ENCODE measurements at places on chromosomes 5 and 9. TPM values are rescaled to one million over a fixed set of nuclear protein-coding genes. Genes with fewer than 3 reads are reported as not detected.
A peak's percentile ranks its signal among the peaks of the same experiment; 100 is the strongest.

Gene TEX53
- total RNA-seq: not detected

Gene PRDM9
- not detected for total RNA-seq

Gene TRAF1
- 1.5 TPM for total RNA-seq

Gene GRXCR2
- not detected for total RNA-seq

Gene GLIPR2
- 7.9 TPM for total RNA-seq

Gene C9orf50
- total RNA-seq: not detected

DNA sequence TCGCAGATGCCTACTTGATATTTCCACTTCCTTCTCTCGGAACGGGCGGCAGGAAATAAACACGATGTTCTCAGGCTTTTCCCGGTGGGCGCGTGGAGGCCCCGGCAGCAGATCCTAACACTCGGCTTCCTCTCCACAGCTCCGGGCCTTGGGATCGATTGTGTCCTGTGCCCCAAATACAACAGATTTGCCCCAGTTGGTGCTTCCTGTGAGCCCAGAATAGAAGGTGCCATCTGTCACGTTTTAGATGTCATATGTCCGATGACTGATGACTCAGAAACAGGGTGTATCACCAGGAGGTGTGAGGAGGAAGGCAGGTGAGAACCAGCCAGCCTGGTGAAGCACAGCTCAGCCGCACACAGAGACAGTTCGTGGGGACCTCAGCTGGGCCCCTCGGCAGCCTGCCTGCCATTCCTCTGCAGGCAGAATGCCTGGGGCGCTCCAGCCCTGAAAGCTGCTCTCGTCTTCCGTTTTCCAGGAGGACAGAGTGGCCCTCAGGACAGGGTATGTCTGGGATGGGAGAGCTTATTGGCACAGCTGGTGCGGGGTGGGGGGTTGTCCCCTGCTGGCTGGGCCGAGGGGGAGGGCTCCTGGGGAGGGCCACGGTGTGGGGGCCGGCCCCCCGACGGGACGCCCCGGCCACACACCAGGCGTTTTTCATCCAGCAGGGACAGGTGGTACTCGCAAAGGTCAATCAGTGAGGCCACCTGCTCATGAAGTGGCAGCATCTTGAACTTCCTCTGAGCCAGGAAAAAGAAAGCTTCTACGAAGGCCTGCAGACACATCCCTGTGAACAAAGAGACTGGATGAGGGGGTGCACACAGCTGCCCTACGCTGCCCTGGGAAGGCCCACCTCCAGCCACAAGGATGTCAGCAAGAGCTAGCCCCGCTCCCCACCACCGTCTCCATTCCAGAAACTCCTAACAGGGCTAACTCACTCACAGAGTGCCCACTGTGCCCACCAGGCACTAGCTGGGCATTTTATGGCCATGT, 171.0 kb downstream of the DAB2IP start:
- DNase-seq: no peak

DNA sequence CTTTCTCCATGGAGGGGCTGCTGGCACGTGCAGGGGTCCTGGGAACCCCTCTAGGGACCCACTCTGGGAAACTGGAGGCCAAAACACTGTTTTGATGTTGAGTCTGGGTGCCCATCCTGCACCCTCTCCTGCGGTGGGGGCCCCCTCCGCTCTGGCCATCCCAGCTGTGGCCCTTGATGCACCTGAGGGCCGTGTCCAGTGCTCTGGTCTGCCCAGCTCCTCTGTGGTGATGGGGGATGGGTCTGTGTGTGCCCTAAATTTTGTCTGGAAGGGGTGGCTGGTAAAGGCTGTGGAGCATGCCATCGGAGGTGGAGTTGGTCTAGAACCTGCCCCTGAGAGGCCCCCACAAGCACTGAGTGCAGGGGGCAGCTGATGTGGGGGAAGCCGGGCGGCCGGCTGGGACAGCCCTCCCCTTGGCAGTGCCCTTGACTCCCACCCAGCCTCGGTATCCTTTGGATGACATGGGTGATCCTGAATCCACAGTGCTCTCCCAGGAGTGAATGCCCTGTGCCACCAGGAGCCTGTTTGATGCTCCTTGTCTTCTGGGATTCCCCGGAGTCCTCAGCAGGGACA, 26.3 kb downstream of the AHRR start:
- DNase-seq: no peak

DNA sequence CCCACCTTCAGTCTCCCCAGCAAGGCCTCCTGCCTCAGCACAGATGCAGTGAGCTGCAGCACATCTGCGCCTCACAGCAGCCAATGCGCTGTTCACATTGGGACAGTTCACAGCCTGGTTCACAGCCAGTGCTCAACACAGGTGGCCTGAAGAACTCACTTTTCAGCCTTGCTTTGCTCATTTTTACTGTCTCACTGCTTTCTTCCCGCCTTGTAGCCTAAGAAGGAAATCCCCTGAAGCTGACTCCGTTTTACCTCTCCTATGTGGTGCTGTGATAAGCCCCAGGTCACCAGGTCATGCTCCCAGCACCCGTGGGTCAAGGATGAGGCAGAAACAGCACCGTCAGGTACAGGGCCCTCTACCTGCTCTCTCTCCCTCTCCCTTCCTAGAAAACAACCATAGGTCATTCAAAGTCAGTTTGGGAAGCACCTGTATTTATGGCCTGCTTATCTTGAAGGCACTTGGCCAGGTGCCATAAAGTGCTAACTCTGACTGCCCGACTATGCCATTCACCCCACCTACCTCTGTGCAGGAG, 1.1 kb downstream of the GCNT4 start:
- no peak for DNase-seq

DNA sequence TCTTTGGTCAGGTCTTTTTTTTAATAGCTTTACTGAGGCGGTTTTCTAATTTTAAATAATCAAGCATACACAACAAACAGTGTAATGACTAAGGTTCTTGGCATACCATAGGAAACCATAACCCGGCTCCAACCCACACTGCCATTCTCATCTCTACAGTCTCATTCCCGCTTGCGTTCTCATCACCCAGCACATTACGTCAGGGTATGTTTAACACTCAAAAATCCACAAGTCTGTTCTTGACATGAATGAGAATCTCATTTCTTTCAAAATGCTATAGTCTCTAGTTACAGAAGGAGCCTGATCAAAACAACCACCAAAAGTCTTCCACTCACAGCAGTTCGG, 505 bp downstream of the C5orf34 start:
- no peak for DNase-seq

DNA sequence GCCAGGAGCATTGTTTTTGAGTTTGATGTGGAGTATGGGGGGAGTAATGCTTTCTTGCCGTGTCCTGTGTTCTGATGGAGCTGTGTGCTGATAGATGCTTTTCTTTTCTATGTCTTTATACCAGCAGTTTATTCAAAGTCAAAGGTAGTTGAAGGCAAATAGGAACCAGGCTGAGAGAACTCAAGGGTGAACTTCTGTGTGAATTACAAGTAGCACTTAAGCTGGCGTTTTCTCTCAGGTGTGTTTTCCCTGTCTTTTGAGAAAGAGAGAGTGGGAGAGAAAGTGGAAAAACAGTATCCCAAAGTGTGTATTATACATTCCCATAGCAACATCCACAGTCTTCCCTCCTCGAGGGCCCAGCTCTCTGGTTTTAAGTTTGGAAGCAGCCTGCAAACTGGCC, 1.5 kb downstream of the TNFAIP8 start:
- no peak for DNase-seq

DNA sequence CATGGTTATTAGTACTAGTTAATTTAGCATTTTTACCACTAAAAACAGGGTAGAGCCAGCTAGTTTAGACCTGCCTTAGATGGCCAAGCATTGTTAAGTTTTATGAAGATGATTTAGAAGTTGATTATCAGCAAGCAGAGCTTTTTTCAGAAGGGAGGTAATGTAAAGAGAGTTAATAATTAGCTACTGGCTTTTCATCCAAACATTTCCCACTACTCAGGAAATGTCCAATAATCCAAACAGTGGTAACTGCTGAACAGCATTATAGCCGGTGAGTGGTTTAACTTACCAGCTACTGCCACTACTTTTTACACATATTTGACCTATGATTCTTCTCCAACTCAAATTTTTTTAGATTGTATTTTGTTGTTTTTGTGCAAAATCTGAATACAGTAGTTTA, 1.7 kb downstream of the ITGA1 start:
- no peak for DNase-seq

DNA sequence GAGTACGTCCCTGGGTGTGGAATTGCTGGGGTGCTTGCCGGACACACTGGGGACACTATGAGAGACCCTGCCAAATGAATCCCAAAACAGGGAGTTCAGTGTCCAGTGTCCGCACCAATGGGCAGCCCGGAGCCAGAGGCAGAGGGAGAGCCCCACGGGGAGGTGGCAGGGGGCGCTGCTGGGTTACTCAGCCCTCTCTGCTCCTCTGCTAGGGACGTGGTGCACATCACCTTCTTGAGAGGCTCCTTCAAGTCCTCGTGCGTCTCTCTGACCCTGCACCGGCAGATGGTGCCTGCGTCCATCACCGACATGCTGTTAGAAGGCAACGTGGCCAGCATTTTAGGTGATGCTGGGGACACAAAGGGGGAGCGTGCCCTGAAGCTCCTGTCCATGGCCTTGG, 20.8 kb downstream of the STKLD1 start:
- no peak for DNase-seq

GRCh38 chr5:32600054-32600622, 14.8 kb downstream of the SUB1 start:
- DNase-seq: no peak

GRCh38 chr9:101029315-101030085, 973 bp downstream of the PLPPR1 start:
- no peak for DNase-seq

GRCh38 chr5:82862261-82862660, 214.9 kb downstream of the TMEM167A start:
- DNase-seq: no peak

GRCh38 chr9:87390361-87390760, 107.3 kb upstream of the DAPK1 start:
- DNase-seq: peak; percentile 13

GRCh38 chr9:69388596-69388995, 63.6 kb downstream of the ENTREP1 start:
- no peak for DNase-seq

GRCh38 chr5:5738797-5739489, 316.5 kb downstream of the ICE1 start:
- no peak for DNase-seq

GRCh38 chr5:71790433-71790832, 71.4 kb downstream of the CARTPT start:
- DNase-seq: no peak

GRCh38 chr9:126956917-126957686, 42.5 kb downstream of the RALGPS1 start:
- no peak for DNase-seq

- DNase-seq: no peak
These were observed 53.7 kb downstream of the RICTOR start for GRCh38 chr5:39020458-39020857.

- DNase-seq: no peak
These were observed 524.5 kb upstream of the CLINT1 start for GRCh38 chr5:158383486-158383885.

DNA sequence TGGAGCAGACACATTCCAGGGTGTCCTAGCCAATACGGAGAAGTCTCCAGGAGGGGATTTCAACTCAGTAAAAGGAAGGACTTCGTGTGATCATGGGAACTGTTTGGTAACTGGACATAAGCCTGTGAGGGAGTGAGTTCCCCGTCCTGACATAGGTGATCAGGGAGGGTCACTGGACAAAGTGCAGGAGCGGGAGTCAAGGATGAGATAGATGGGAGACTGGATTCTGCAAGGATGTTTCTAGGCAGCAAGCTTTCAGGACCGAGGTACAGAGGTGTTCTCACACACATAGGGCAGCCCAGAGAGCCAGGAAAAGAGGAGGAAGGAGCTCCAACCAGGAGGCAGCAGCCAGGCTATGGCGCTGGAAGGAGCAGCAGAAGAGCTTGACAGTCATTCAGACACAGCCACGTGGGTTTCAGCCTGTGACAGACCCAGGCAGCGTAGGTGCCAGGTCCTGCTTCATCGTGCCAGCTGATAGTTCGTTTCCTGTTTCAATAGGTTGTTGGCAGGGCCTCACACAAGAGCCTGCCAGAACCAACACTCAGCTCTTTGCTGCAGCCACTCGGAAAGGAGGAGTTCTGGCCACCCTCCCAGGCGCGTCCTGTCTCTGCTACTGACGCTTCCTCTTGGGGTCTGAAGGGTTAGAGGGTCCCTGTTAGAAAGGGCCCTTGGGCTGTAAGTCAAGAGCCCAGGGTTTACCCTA, 84.1 kb downstream of the AMBP start:
- no peak for DNase-seq

DNA sequence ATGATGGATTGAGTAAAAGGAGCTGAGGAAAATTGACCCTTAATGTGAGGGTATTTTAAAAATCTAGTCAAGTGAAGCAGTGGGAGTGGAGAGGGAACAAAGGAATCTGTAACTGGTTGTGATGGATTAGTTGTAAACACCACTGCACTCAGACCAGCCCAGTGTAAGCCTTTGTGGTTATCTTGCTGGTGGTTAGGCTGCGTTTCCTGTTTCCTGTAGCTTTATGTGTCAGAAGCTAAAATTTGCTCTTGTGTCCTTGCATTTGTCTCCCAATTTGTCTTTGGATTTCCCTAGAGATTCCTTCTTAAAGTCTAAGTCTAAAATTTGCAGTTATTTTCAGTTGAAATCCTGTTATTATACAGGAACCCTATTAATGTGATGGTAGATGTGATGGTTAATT, 6.3 kb downstream of the IFNA21 start:
- no peak for DNase-seq

DNA sequence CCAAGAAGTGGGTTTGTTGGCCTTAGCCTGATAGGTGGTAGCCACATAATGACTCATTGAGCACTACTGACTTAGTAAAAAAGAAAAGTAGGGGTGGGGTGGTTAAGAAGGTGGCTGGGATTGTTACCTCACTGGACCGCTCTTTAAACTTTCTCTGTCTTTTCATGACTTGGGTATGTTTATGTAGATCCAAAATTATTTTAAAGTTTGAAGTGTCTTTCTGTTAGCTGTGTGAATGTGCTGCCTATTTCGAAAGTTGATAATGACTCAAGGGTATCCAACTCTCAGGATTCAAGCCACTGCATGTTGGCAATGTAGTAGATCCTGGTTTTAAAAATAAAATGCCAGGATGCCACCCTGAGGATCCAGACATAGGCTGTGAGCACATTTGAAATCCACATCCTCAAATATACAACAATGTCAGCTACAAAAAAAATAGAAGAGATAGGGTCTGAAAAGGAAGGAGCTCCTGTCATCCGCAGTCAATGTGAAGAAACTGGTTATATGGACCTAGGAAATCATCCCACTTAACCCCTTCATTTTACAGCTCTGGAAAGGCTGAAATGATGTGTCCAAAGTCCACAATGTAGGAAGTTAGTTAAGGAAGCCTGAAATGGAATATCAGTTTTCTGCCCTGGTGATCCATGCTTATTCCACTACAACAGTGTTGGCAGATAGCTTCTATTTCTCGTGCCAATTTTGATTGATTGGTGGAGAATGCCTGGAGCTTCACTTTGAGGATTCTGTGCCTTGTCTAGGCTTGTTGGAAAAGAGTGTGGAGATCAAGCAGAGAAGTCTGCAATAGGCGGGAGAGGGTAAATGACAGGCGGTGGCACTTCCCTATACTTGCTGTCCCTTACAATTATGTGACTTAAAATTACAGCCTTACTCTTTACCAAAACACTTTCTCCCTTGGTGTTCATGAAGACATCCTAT, 23.4 kb downstream of the ZNF462 start:
- DNase-seq: no peak

DNA sequence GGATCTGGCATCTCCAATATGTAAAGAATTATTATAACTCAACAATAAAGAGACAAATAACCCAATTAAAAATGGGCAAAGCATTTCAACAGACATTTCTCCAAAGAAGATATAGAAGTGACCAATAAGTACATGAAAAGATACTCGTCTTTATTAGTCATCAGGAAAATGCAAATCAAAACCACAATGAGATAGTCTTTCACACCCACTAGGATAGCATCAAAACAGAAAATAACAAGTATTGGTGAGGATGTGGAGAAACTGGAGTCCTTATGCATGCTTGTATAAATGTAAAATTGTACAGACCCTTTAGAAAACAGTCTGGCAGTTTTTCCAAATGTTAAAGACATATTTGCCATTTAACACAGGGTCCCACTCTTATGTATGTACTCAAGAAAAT, 39.1 kb upstream of the ITGA1 start:
- DNase-seq: no peak

Measured in H1 (cell line).